ENCODE measurements at places on chromosomes 16 and 17.

- no peak for DNase-seq
Measured at GRCh38 chr16:87721622-87722585, 43.9 kb downstream of the KLHDC4 start.

- DNase-seq = no peak
Measured at GRCh38 chr17:9537177-9537776, 38.3 kb downstream of the STX8 start.

DNA sequence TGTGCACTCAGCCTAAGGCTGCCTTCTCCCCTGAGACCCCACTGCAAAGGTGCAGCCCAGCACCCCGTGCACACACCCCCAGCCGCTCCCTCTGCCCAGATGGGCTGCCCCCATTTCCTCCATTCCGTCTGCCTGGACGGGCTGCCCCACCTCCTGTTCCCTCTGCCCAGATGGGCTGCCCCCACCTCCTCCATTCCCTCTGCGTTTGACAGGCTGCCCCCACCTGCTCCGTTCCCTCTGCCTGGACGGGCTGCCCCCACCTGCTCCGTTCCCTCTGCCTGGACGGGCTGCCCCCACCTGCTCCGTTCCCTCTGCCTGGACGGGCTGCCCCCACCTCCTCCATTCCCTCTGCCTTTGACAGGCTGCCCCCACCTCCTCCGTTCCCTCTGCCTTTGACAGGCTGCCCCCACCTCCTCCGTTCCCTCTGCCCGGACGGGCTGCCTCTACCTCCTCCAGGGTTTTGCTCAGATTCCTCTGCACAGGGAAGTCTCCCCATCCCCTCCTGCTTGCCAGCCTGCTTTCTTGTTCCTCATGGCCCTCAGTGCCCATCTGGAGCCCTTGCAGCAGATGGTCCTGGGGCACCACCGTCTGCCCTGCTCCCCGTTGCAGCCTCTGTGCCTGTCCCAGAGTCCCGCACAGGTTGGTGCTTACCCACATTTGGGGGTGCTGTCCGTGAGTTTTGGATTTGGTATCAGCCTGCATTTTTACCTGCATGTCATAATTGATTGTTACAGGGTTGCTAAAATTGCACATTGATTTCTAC lies 23.4 kb upstream of the IL17C start:
- DNase-seq = no peak

GRCh38 chr17:499951-500461 lies 147.4 kb upstream of the RPH3AL start:
- no peak for DNase-seq

DNA sequence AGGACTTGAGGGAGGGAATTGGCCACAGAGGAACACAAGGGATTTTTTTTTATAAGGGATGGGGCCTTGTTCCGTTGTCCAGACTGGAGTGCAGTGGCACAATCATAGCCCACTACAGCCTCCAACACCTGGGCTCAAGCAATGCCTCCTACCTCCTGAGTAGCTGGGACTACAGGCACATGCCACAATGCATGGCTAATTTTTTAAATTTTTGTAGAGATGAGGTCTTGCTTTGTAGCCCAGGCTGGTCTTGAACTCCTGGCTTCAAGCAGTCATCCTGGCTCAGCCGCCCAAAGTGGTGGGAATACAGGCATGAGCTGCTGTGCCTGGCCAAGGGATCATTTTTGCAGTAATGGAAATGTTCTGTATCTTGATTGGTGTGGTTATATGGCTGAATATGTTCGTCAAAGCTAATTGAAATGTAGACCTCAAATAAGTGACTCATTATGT lies 56.9 kb downstream of the VMP1 start:
- no peak for DNase-seq

DNA sequence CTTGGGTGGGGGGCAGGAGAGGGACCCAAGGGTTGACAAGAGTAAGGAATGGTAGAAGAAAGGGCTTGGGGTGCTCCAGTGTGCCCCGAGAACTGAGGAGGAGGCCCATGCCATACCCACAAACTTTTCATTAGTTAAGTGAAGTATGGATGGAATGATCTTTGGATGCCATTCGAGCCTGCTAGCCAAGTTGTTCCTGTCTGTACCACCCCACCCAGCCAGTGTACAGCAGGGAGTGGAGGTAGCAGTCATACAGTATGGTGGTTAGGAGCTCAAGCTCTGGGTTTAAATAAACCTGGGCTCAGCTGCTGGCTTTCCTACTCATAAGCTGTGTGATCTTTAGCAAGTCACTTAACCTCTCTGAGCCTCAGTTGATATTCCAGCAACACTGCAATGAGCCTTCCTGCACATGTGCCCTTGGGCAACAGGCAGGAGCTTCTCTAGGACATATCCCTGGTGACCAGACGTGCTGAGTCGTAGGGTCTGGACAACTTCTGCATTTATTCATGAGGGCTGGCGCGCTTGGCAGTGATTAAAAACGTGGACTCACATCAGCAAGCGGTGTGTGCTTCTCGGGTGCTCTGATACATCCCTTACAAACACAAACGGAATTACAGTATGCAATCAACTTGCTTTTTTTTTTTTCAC lies 22.9 kb downstream of the ITPRIPL2 start:
- no peak for DNase-seq

GRCh38 chr16:12664164-12664733 lies 139.4 kb downstream of the CPPED1 start:
- DNase-seq = no peak

GRCh38 chr16:79768276-79768970 lies 167.9 kb upstream of the MAF start:
- no peak for DNase-seq

DNA sequence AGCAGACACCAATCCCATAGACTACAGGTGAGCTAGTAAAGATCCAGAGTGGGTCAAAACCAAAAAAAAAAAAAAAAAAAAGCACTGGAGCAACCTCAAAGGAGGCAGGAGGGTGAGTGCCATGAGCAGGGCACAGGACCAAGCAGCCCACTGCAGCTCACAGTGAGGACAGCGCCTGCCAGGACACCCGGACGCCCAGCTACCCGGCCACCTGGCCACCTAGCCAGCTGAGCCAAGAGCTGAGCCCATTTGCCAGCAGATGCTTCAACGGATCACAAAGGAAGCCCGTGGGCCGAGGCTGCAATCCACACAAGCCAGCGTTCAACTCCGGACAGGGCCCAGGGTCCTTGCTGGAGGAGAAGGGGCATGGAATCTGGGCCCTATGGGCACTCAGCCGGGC lies 15.1 kb downstream of the AXIN1 start:
- no peak for DNase-seq

DNA sequence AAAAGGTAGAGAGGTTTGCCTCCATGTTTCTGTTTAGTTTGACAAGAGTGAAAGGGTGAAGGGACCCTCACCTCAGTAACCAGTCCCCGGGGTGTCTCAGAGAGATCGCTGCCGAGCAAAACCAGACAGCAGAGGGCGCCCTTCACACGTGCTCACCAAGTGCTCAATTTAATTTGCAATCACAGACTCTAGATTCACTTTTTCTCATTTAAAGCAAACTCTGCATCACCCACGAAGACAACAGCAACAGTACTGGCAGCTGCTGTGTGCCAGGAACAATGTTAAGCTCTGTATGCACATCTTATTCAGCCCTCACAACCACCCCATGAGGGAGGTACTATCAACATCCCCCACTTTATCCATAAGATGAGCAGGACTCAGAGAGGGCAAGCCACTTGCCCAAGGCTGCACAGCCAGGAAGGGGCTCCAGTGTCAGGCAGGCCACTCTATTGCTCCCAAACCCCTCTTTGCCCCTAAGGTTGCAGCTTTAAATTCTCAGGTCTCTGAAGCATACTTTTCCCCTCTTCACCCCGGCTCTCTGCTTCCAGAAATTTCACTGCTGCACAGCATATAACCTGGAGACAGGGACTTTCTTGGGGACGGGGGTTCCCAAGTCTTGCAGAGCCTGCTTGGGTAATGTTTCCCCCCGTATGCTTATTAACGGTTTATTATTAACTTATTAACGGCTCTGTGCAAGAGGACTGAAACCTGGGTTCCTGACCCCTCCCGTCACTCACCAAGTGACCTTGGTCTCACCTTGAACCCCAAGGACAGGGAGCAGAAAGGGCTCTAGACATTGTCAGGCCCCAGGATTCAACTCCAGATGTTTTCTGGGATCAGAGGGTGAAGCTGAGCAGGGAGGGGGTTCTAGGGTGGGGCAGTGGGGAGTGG lies 70.9 kb downstream of the CNGB1 start:
- DNase-seq = peak; percentile 68

DNA sequence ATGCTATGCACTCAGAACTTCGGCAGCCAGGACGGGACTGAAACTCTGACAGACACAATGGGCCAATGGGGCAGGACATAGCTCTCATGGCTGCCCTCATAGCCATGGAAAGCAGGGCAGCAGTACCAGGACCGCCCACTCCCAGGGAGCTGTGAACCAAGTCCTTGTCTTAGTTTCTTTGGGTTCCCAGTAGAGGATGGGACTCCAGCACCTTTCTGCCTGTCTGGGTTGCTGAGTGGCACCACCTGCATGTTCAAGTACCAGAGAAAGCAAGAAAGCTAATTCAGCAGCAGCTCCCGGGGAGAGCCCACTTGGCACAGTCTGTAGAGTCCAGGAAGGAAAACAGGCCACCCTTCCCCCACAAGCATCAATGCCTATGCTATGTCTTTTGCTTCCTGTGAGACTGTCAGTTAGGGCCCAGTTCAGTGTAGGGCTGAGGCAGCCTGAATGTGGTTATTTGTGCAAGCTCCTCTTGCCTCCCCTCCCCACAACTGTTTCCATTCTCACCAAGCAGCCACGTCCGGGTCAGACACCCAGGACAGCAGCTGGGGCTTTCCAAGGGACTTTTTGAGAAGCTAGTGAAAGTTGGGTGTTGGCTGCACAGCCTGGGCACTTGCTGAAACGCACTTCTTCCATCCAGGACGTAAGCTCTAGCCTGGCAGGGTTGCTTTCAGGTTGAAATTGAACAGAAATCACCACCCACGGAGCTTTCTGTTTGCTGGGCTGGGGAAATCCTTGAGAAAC lies 7.8 kb downstream of the SUPT4H1 start:
- peak; percentile 77 for DNase-seq

DNA sequence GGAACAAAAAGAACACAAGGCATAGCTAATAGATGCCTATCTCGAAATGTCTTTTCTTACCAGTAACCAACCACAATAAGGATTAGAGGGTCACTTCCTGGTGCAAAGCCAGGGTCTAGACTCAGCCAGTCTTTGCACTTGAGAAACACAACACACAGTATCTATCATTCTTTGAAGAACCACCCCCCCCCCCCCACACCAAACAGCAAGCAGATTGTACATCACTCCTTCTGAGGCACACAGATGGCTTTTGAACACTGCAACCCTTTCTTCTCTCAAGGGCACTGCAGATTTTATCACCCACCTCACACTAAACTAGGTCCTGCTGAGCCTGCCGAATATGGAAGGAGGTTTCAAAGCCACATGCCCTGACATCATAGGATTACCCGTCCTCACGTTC lies 145.6 kb downstream of the AATF start:
- no peak for DNase-seq

DNA sequence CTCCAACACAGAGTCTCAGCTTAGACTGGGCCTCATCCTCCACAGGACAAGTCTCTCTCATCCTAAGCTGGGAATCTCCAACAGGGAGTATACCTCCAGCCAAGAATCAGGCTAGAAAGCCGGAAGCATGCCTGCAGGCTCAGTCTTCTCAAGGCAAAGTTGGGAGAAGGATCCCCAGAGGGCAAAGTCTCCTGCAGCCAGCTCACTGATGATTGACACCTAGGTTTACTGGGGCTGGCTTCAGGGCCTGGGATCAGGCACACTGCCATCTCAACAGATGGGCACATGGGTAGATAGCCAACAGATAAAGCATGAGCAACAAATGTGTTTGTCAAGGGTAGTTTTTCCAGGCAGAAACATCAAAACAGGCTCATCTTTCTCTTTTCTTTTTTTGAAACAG lies 56.1 kb upstream of the TOX3 start:
- no peak for DNase-seq

GRCh38 chr17:76367642-76368041 lies 13.9 kb upstream of the PRPSAP1 start:
- DNase-seq = no peak

DNA sequence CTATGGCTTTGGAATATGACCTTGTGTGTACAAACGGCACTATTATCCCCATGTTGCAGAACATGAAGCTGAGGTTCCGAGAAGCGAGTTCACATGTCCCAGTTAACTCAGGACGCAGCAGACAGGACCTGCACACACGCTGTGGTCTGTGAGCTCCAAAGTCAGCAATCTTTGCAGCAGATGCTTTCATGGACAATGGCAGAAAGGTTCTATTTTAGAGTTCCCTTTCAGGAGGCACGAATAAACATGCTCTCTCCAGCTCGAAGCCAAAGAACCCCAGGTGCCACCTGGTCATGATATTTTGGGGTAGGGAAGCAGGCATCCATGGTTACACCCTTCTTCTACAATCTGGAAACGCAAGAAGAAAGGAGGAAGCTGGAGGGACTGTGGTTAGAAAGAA lies 412.0 kb downstream of the TMEM114 start:
- no peak for DNase-seq

DNA sequence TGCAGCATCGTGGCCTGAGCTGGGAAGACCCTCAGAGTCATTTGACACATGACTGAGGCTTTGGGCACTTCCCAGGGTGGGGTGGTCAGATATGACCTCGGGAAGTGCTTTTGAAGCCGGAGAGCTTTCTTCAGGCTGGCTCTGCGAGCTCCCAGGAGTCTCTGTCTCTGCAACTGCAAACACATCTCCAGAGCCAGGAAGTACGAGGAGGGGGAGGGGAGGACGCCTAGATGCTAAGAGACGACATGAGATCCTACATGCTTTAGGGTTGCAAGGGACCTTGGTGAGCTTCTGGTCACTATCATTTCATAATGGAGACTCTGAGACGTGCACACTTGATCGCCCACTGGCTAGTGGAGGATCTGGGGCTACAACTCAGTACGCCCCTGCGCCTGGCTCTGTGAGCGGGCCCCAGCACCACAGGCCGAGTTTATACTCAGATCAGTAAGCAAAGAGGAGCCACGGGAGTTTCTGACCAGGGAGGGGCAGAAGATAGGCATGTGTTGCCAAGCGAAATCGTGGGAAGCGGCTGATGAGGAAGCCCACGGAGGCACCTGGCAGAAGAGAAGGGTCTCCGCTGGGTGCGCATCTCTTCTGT lies 527 bp upstream of the MGAT5B start:
- DNase-seq = no peak

- DNase-seq = no peak
Measured at GRCh38 chr17:59534583-59534982, 30.8 kb upstream of the DHX40 start.

- peak; percentile 43 for DNase-seq
Measured at GRCh38 chr17:50956750-50957523, 90.8 kb upstream of the TOB1 start.

- no peak for DNase-seq
Measured at GRCh38 chr17:39979893-39980350, 685 bp upstream of the PSMD3 start.

- no peak for DNase-seq
Measured at GRCh38 chr17:65265276-65265675, 128.1 kb downstream of the RGS9 start.
